ENCODE measurements at places on chromosomes 3 and 15.

DNA sequence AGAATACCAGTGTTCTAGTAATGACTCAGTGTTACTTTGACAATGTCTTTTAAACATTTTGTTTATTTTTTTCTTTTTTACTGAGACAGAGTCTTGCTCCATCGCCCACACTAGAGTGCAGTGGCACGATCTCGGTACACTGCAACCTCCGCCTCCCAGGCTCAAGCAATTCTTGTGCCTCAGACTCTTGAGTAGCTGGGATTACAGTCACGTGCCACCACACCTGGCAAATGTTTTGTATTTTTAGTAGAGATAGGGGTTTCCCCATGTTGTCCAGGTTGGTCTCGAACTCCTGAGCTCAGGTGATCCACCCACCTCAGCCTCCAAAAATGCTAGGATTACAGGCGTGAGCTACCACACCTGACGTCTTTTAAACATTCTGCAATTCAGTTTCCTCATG is 15.7 kb downstream of the AQR start:
- no peak for DNase-seq

DNA sequence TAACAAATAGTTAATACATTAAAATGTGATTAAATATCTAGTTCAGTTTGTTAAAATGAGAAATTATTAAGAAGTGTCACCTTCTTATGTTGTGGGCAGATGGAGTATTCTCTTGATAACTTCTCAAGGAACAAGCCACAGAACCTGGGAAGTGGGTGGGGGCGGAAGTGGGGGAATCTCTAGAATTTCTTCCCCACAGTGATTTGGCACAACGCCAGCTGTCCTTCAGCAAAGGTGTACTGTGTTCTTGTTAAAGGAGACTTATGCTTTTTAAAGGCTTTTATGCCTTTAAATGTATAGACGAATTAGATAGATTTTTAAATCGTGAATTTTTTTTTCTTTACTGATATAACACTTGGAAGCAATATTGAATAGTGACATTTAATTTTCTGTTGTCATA is 42.4 kb downstream of the SEC22A start:
- no peak for DNase-seq

DNA sequence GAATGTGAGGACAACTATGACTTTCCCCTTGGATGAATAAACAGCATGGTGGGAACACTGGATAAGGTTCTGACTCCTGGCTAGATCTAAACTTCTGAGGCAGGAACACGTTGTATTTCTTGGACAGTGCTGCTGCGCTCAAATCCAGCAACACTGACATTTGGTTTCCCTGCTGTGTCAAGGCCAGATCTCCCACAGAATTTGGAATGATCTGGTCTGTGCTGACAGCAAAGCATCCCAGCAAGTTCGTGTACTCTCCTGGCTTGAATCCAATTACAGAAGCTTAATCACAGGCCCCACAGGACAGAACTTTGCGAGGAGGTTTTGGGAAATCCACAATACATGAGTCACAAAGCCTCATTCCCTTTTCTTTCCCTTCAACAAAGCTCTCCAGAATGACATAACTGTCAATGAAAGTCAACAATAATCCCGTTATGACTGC is 92.5 kb downstream of the ADAMTS9 start:
- no peak for DNase-seq

- DNase-seq, result no peak
Observed at GRCh38 chr15:63323798-63324563, 46.6 kb downstream of the APH1B start.

DNA sequence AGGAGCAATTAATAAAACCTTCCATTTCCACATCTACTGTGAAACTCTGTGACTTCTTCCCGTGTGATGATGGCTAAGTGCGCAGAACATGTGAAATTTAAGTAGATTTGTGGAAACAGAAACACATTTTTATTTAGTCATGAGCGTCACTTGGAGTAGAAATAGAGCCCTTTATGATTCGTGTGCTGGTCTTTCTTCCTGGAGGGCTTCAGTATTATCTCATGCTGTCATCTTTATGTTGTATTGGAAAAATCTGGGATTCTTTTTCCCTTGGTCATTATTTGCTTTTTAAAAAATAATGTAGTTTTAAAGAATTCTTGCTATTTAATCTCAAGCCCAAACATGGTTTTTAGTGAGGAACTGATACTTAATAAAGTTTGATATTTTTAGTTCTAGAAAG is 284.0 kb upstream of the CTDSPL start:
- DNase-seq, result no peak

DNA sequence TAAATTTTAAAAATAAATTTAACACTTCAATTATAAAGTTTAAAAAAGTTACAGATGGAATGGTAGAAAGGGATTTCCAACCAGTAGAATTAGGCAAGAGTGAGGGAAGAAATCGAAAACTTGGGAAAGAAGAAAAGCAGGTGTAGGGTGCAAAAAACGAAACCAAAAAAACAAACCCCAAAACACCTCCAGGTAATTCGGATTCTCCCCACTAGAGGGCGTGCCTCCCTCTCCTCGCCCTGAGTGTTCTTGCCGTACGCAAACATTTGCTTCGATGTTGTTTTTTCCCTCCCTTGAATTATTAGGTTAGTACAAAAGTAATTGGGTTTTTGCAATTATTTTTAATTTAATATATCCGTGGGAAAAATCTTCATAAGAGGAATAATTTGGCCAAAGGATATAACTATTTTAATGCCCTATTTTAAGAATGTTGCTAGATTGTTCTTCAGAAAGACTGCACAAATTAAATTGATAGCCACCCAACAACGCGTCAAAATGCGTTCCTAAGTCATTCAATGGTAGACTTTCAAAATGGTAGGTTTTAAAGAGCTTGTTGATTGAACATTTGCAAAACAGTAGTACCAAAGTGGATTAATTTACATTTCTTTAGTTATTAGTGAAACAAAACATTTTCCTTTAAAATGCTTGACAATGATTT is 63.7 kb downstream of the SLC30A4 start:
- peak; percentile 19 for DNase-seq

- DNase-seq, result no peak
Observed at GRCh38 chr15:47158573-47158972, 558.7 kb upstream of the SEMA6D start.

DNA sequence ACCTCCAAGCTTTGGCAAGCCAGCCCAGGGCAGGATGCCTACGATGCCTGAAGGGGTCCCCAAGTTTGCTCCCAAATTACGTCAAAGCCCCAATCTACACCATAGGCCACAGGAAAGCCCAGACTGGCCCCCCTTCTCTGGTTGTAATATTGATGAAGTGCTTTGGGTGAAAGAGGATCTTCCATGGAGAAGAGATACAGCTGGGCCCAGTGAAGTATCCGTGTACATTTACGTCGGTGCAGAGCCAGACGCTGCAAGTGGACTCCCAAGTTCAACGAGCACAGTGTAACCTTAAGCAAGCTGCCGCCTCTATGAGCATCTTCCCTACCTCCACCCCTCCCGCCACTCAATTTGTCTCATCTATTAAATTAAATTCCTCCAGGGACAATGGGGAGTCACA is 100.1 kb upstream of the TPM1 start:
- DNase-seq, result no peak

DNA sequence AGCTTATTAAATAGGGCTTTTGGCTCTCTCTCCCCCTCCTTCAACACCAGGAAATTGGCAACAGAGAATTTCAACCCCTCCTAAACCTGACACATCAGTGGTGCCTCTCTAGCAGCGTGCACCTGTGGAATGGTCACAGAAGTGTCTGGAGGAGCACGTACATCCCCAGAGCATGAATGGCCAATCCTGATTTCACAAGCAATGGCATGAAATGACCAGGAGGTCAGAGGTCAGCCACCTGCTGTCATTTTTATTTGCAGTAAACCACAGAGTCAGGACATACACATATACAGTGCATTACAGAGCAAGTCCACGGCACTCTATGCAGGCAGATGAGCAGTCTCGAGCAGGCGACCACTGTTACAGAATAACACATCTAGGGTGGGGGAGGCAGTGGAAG is 25.1 kb upstream of the ETV5 start:
- peak; percentile 53 for DNase-seq

DNA sequence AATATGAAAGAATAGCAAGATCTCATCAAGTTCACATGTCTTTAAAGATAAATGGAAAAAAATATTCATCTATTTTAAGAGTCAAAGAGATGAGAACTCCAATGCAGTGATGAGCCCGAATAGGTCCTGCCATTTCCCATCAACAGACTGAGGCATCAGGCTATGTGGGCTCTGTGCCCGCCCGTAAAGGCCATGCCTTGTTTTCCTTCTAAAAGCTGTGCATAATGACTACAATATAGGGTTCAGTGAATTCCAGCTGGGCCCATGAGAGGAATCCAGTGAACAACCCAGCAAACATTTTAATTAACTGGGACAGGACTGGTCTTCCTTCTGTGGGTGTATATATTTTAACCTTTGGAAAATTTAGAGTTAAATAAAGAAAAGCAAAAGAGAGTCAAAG is 44.6 kb downstream of the RASGRP1 start:
- no peak for DNase-seq

DNA sequence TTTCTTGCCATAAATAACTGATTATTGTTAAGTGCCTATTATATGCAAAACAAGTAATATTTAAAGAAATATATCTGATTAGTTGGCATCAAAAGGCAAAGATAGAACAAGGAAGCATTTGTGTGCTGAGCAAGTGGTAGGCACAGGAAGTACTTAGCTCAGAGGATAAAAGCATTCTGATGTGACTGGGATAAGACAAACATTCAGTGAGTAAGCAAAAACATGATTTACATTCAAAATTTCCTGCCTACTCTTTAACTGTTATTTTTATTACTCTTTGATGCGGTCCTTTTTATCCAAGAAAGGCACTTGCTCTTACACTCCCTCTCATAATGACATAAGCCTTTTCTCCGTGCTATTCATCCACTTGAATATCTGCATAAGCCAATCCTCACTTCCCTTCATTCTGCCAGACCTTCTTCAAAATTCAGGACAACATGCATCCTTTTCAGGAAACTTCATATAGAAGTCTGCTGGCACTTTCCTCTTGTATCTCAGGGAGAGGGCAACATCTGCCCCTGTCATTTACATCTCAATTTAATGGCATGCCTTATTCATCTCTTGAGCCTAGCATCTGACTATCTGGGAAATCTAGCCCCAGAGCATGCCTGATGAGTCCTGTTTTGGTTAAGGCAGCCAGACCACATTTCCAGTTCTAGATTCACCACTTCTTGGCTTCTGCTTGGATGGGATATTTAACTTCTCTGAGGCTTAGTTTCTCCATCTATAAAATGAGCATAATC is 478.2 kb upstream of the ROBO2 start:
- DNase-seq, result no peak

GRCh38 chr3:176839466-176839865 is 357.8 kb downstream of the TBL1XR1 start:
- DNase-seq, result no peak

- no peak for DNase-seq
Observed at GRCh38 chr3:141015481-141015880, 35.7 kb upstream of the SPSB4 start.

- no peak for DNase-seq
Observed at GRCh38 chr3:133408961-133409360, 9.1 kb downstream of the BFSP2 start.

DNA sequence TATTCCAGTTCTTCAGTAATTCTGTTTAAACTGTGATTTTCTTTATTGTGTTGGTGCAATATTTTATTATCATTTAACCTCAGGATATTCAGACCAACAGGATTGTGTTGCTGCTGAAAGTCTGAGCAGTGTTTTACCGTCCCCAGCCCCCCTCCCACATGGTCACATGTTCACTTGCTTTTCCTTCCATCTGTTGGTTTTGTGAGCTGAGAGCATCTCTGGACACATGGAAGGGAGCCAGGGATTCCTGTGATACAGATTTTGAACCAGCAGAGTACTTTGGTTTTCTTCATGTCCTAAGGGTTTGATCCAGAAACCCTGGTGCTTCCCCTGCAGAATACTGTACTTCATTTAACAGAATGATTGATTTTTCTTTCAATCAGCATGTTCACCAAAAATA is 11.9 kb downstream of the ARRDC4 start:
- DNase-seq, result no peak

DNA sequence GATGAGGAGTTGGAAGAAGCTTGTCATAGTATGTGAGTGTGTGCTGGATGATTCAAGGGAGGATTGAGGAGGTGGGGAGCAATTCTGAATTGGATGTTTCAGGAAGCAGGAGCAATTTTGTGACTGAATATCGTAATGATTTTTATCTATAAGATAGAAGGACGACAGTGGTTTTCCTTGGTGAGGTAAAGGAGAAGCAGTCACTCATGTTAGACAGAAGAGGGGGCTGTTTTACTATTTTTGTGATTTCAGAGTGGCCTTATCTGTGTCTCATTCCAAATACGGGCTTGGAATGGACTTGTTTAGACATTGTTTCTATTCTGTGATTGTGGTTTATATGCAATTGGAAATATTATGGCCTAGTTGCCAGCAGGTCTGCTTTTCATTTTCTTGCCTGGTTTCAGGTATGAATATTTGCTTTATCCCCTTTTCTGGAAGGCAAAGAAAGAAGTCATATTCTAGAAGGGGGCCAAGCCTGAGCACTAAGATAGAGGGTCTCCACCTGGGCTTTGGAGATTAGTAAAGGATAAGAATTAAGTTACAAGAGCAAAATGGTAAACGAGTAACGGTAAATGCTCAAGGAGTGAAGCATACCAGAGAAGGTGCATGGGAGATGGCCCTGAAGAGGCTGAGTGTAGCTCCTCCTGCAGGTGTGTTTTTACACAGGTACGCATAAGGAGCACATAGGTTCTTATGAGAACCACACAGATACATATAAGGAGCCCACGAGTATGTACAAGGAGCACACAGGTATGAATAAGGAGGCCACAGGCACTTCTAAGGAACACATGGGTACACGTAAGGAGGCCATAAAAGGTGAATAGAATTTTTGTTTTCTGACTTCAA is 124.6 kb upstream of the KCNAB1 start:
- DNase-seq, result peak; percentile 4

DNA sequence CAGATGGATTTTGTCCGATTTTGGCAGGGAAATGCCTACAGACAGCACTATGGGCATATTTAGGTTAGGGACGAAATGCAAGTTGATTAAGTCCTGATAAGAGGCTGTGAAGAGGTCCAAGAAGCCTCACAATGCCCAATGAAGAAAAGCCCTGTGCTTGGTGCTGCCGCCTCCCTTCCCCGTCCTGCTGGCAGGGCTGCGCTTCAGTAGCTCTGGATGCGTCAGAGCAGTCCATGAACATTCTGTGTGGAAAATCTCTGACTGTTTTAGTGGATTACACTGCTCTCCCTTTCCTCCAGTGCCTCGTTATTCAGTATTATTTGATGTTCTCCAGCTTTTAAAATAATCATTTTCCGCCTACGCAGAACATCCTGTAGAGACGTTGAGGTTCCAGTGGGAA is 39.6 kb downstream of the MLH1 start:
- DNase-seq, result no peak

DNA sequence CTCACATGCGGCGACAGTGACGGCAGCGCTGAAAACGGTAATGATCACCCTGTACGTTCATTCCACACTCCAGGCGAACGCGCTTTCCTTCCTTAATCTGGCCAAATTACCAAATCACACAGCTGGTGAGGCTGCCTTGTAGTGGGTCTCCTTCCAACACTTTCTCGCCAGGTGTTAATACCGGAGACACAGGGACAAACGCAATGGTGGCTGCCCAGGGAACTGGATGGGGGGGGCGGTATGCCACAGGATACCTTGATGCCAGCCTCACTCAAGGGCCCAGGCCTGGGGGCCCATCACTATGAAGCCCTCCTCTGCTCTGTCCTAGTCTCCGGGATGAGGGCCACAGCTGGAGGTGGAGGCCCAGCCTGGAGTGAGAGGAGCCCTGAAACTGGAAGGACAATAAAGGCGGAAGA is 1.4 kb upstream of the CAMK2N2 start:
- DNase-seq, result peak; percentile 9

GRCh38 chr3:69420781-69421520 is 35.1 kb upstream of the FRMD4B start:
- no peak for DNase-seq

Measured in NCI-H2029 treated with DMSO at 0.1 percent for 48 hours (cell line).